CD8-positive, alpha-beta memory T cell (primary cell): ENCODE measurements at places on chromosomes 6 and 20. TPM values are rescaled to one million over a fixed set of nuclear protein-coding genes. Genes with fewer than 3 reads are reported as not detected.

DNA sequence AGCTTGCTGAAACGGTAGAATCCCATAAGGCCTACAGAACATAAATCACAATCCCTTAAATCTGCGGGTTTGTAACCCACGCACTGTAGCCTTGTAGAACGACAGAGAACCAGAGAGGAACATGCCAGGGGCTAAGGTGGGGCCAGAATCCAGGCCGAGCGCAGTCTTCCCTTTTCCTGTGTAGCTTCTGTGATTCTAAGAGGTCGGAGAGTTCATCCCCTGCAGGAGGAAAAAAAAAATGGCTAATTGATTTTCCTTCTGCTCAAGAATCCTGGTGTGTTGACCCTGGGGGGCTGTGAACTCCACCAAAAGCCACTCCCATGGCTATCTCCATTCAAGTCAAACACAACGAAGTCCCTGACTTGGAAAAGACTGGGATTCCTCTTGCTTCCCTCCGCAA lies 96.3 kb downstream of the SPTLC3 start:
- H3K36me3 ChIP-seq: no peaks in the 10 kb centered on the region
- H3K27ac ChIP-seq: no peak overlapping the region
- H3K4me3 ChIP-seq: no peak overlapping the region
- H3K4me1 ChIP-seq: no peaks in the 10 kb centered on the region

GRCh38 chr6:166747644-166748595 lies 120.9 kb upstream of the RPS6KA2 start:
- no peaks in the 10 kb centered on the region for H3K36me3 ChIP-seq
- DNase-seq: no peak
- no peak overlapping the region for H3K4me3 ChIP-seq
- H3K27ac ChIP-seq: no peak overlapping the region
- H3K4me1 ChIP-seq: no peaks in the 10 kb centered on the region
- no peaks in the 10 kb centered on the region for H3K27me3 ChIP-seq

GRCh38 chr20:21063276-21063675 lies 42.9 kb downstream of the LINC00237 start:
- DNase-seq: no peak
- no peaks in the 10 kb centered on the region for H3K4me1 ChIP-seq
- H3K36me3 ChIP-seq: no peaks in the 10 kb centered on the region
- H3K4me3 ChIP-seq: no peak overlapping the region
- H3K27ac ChIP-seq: no peak overlapping the region
- H3K27me3 ChIP-seq: peaks cover 4% of the 10 kb centered on the region

The ANKRD66 gene
- total RNA-seq: not detected

- H3K36me3 ChIP-seq: no peaks in the 10 kb centered on the region
- H3K27ac ChIP-seq: no peak overlapping the region
- no peak overlapping the region for H3K4me3 ChIP-seq
- H3K4me1 ChIP-seq: no peaks in the 10 kb centered on the region
Observed at GRCh38 chr6:43980004-43980795, 147.1 kb downstream of the MRPL14 start.

DNA sequence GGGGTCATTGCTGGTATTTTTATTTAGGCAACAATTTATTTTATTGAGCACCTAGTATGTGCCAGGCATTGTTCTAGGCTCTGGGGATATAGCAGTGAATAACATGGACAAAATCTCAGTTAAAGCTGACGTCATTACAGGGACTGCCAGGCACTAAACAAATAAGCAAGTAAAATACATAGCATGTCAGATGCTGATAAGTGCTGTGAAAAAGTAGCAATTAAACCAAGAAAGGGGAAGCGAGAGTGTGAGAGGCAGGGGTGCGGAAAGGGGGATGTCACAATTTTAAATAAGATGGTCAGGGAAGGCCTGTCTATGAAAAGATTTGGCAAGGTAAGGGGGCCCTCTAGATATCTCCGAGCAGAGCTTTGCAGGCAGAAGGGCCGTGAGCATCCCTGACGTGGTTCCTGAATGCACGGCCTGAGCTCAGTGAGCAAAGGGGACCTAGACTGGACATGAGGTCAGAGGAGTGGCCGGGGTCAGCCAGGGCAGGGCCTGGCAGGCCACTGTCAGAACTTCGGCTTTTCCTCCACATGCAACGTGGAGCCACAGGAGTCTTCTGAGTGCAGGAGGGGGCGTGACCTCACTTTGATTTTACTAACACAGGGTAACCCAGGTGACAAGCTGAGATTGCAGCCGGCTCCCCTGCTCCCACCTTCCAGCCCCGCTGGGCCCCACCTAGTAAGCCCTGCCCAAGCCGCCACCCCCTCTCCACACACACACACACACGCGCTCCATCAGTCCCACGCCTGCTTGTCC lies 24.2 kb upstream of the SIRPA start:
- H3K4me3 ChIP-seq: no peak overlapping the region
- no peak overlapping the region for H3K27ac ChIP-seq
- no peaks in the 10 kb centered on the region for H3K36me3 ChIP-seq
- no peak for DNase-seq
- H3K27me3 ChIP-seq: no peaks in the 10 kb centered on the region

- H3K36me3 ChIP-seq: no peaks in the 10 kb centered on the region
- H3K27ac ChIP-seq: no peak overlapping the region
- no peak overlapping the region for H3K4me3 ChIP-seq
- no peaks in the 10 kb centered on the region for H3K4me1 ChIP-seq
Observed at GRCh38 chr6:64288351-64288750, 652.7 kb downstream of the PHF3 start.

- no peaks in the 10 kb centered on the region for H3K27me3 ChIP-seq
- H3K4me3 ChIP-seq: no peak overlapping the region
- DNase-seq: no peak
- no peaks in the 10 kb centered on the region for H3K4me1 ChIP-seq
- no peaks in the 10 kb centered on the region for H3K36me3 ChIP-seq
- H3K27ac ChIP-seq: no peak overlapping the region
Observed at GRCh38 chr6:81743649-81744048, 8.8 kb downstream of the TENT5A start.

DNA sequence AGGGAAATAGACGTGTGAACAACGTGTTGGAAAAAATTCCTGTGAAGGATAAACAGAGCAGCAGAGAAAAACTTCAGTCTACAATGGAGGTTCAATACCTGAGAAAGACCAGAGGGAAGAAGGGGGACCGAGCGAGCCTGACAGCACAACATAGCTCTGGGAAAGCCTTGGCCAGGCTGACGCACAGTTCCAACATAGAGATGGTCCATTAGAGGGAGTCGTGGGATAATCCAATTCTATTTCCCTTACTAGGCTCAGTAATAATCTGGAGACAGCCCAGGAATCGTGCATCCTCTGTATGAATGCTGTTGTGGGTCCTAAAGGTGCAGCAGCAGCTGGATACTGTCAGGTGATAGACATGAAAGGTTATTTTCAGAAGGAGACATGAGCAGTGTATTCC lies 370.8 kb upstream of the BTBD3 start:
- no peaks in the 10 kb centered on the region for H3K4me1 ChIP-seq
- H3K36me3 ChIP-seq: no peaks in the 10 kb centered on the region
- DNase-seq: no peak
- no peaks in the 10 kb centered on the region for H3K27me3 ChIP-seq

DNA sequence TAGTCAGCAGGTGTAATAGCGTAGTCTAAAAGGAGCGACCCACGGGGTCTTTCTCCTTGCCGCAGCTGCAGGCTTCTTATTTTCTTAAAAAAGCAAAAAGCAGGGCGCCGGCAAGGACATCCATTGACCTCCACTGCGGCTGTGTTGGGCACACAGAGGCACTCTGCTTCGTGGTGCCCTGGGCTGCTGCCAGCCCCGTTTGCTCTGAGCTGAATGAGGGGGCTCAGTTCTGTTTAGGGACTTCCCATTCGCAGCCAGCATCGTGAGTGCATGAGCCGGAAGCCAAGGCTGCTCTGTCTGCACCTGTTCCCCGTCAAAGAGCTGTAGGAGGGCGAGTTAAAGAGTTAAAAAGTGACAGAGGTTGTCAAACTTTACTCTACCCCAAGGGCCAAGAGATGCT lies 1.7 kb upstream of the SLC22A2 start:
- H3K4me1 ChIP-seq: no peaks in the 10 kb centered on the region
- no peaks in the 10 kb centered on the region for H3K36me3 ChIP-seq
- DNase-seq: no peak
- H3K4me3 ChIP-seq: no peak overlapping the region
- peaks cover 4% of the 10 kb centered on the region for H3K27me3 ChIP-seq

DNA sequence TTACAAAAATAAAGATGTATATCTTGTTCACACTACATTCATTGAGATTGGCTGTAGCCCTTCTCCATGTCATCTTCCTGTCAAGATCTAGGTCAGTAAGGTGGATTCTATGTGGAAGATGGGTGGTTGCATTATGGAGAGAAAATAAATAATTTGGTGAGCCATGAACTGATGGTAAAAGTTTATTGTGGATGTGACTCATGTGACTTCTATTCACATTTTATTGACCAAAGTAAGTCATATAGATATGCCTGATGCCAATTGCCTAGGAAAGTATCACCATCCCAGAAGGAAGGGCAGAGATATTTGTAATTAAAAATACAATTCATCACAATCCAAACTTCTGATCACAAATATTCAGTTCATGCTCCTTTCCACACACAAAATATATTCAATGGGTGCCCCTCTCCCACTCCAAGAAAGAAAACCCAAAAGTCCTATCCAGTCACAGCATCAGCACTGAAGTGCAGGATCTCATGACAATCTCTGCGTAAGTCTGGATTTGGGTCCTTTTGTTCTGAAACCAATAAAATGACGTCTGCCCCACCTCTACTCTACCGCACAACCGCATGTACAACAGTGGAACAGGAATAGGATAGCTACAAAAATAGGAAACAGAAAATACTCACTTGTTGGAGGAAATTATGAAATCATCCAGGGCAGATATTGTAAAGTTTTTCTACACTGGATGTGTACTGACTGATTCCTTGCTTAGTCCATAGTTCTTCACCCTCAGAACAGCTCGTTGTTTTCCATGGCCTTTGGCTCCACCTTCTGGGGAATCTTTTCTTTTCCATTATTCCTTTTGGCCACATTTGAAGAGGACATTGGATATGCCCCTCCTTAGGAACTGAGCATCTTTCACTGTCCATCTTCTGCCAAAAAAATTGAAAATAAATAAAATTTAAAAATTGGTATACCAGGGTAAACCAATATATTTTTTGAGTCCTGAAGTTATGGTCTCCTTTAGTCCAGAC lies 16.1 kb upstream of the SLC17A3 start:
- H3K27ac ChIP-seq: no peak overlapping the region
- H3K4me3 ChIP-seq: no peak overlapping the region
- no peaks in the 10 kb centered on the region for H3K27me3 ChIP-seq
- DNase-seq: no peak

DNA sequence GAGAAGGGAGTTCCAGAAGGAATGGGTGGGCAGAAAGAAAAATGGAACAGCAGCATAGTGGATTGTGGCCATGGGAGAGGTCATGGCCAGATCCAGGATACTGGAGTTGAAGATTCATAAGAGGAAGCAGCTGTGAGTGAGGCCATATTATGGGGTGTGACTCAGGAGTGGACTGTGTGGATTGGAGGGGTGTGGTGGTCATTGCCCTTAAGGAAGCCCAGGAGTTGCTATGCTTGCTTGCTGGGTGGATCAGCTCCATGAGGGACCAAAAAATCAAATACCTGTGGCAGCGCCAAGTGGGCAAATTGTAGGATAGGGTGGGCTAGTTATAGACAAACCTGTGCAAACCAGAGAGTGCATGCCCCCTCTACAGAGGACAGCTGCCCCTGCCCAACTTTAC lies 18.3 kb downstream of the LRRC1 start:
- H3K4me1 ChIP-seq: no peaks in the 10 kb centered on the region
- no peak for DNase-seq

DNA sequence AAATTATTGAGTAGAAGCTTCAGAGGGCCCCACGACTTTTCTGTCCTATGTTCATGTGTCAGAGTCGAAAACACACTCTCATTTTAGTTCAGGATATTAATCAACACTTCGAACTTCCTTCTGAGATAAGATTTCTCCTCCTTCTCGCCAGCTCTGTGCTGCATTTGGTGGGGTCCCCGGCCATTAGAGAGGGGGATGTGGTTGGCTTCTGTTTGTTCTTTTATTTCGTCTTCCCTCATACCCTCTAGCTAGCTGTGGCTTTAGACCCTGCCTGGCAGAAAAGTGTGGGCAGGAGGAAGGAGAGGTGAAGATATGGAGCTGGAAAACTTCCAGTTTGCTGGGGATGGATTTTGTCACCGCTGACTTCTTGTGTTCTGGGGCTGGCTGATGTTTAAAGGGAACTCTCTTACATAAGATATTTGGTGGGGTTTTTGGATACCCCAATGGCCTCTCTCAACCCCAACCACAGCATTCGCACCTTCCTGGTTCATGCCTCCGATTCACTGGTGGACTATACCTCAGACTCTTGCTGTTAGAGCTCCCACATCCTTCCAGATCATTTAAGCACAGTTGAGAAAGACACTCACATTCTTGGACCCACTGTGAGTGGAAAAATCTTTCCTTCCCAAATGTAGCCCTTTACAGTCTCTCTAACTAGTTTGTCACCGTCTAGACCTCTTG lies 30.7 kb upstream of the TMX4 start:
- DNase-seq: no peak
- no peak overlapping the region for H3K27ac ChIP-seq
- no peaks in the 10 kb centered on the region for H3K27me3 ChIP-seq
- no peaks in the 10 kb centered on the region for H3K4me1 ChIP-seq
- no peak overlapping the region for H3K4me3 ChIP-seq

DNA sequence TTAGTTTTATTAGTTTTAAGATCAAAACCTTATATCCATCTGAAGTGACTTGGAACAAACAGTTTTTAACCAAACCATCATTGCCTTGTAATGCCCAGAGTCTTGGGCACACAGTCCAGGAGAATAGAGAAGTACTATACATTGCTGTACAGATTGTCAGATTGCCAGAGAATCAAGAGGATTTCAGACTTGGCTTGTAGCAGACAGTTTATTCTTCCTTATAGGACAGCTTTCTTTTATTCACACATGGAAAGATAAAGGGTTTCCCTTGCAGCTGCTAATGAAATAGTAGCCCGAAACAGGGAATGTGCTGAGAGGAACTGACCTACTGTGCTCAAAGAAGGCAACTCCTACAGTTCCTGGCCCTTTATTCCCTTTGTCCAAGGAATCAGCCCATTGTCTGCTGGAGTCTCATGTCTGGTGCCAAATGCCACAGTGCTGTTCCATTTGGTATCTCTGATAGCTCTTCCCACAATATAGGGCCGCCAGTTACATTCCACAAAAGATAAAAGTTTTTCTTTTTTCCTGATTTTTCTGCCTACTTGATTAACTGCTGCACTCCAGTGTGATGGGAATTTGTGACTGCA lies 30.6 kb downstream of the DCBLD1 start:
- no peaks in the 10 kb centered on the region for H3K4me1 ChIP-seq
- H3K4me3 ChIP-seq: no peak overlapping the region
- H3K36me3 ChIP-seq: no peaks in the 10 kb centered on the region
- no peaks in the 10 kb centered on the region for H3K27me3 ChIP-seq
- no peak for DNase-seq

GRCh38 chr20:4809707-4810106 lies 88.0 kb downstream of the PRND start:
- DNase-seq: no peak
- H3K36me3 ChIP-seq: no peaks in the 10 kb centered on the region
- H3K4me1 ChIP-seq: peaks cover 70% of the 10 kb centered on the region
- no peak overlapping the region for H3K27ac ChIP-seq
- H3K4me3 ChIP-seq: no peak overlapping the region
